NCI-H2171 (cell line): ENCODE measurements at places on chromosomes 5 and 9.

- peak; percentile 62 for DNase-seq
Measured at GRCh38 chr5:4275232-4275631, 679.6 kb downstream of the IRX1 start.

- no peak for DNase-seq
Measured at GRCh38 chr9:116520218-116520617, 166.9 kb upstream of the TRIM32 start.

GRCh38 chr9:21110708-21111576 lies 30.7 kb downstream of the IFNW1 start:
- DNase-seq = peak; percentile 25

GRCh38 chr5:52334367-52334766 lies 453.3 kb upstream of the ITGA1 start:
- DNase-seq = no peak

- DNase-seq = no peak
Measured at GRCh38 chr5:6159832-6160430, 218.4 kb downstream of the MED10 start.

DNA sequence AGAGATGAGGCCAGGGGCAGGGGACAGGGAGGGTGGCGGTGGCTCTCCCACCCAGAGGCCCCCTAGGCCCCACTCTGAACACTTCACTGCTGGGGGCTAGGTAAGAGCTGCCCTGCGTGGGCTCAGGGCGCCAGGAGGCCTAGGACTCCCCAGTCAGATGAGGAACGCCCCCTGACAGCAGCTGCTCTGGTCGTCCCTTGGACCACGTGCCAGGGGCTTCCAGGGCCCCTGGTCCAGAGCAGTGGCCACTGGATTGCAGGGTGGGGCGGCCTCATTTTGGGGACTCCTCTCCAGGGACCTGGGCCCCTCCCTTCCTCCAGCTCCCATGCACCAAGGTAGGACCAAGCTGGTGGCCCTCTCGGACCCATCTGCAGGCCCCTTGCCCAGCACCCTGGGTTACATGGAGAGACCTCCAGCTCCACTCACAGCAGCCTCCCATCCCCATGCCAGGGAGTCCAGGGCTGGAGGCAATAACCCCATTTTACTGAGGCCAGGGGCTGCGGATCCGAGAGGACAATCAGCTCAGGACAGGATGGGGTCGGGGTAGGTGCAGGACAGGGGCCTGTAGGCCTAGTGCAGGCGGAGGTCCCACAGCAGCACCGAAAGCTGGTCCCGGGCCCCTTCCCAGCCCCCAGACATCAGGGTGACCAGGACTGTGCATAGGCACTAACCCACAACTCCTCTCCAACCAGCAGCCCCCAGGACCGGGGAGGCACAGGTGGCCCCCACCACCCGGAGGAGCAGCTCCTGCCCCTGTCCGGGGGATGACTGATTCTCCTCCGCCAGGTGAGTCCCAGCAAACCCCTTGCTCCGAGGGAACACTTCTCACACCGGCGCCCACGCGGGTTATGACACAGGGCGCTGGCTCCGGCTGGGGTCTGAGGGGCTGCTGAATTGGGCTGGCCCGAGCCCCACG lies 1.5 kb downstream of the EGFL7 start:
- DNase-seq = no peak

DNA sequence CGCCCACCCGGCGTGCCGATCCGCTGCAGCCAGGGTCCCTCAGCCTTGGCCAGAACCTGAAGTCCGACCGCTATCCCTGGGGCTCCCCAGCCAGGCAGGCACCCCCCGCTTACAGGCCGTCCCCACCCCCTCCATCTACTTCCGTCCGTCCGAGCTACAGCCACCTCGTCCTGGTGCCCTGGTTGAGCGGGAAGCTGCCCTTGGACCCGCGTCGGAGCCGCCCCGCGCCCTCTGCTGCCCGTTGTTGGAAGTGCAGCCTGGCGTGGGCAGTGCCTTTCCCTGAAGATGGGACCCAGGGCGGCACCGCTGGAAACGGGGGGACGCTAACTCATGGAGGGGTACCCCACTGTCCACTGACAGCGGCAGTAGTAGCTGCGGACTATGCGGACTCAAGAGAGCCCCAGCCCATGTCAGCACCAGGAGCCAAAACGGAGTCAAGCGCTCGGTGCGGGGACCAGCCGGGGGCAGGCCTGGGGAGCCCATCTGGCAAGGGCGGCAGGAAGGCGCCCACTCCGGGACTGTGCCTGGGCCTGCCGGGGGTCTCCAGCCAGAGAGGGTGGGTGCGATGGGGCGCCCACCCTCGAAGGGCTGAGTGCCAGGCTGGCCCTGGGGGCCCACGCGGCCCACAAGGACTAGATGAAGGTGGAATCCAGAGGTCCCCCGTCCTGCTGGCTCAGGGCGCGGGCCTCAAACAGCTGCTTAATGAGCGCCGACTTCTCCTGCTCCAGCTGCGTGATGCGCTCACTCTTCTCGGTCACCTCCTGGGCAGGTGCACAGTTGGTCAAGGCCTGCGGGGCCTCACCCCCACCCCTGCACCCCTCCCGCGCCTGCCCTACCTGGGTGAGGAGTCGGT lies 6.1 kb downstream of the SAPCD2 start:
- no peak for DNase-seq

- no peak for DNase-seq
Measured at GRCh38 chr9:92187989-92188714, 72.9 kb upstream of the SPTLC1 start.

- no peak for DNase-seq
Measured at GRCh38 chr9:135463140-135463539, 16.4 kb upstream of the PPP1R26 start.

DNA sequence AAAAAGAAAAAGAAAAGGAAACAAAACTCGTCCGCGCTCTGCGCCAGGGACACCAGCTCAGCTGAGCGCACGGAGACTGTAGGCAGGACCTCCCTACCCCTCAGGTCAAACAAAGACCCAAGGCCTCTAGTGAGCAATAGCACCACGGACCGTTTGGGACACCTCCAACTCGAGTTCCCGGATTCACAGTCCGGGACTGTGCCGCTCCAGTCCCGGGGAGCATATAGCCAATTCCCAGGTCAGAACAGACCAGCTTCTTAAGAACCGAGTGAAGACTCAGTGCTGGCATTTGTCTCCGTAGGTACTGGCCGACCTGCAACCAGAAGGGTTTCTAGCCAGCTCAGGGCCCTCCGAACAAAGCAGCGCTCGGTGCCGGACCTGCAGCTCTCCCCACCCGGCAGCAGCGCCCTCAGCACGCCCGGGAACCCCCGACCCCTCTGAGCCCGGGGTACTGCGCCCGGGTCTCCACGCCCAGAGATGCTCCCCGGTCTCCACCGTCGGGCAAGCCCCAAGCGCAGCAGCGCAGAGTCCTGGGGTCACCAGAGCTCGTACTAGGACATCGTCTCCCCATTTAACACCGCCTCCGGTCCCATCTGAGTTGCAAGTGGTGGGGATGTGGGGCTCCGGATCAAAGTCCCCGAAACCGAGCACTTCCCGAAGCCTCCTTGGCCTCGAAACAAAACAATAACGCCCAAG lies 591 bp downstream of the ABCA1 start:
- DNase-seq = no peak

DNA sequence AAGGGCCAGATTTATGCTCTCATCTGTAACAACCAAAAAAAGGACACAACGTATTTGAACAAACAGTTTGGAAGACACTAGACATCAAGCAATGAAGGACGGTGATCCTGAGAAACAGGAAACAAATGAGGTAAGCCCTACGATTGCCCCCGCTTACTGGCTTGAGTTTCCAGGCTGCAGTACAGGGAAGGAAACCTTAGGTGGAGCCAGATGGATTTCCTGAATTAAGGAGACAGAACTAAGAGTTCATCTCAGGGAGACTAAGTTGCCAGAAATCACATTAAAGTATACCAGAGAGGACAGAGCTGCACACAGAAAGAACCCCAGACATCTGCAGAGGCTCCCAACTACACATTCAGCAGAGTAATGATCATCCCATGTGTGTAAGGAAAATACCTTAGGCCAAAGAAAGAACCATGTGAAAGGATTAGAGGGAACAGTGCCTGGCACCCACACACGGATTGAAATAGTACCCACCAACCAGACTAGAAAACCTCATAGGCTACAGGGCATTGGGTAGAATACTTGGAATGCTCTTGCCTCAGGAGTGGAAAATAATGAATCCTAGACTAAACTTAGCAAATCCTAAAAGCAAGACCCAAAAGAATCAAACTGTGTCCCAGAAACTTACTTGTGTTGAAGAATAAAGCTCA lies 99.3 kb upstream of the NIPBL start:
- DNase-seq = peak; percentile 2

DNA sequence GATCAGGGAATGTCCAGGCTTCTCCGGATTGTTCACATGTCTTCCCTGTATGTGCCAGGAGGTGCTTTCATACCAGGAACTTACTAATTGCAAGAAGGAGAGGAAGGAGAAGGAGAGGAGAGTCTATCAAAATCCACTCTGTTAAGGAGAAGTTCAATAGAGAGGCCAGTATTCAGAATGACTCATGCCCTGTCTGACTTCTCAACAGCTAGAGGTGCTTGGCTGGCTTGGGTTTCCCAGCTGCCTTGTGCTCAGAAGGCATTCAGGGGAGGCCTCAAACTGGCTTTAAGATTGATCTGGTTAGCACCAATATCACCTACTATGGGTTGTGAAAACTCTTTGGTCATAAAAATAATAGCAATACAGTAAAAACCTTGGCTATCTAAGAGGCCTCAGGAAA lies 167.9 kb upstream of the GLRA1 start:
- no peak for DNase-seq

DNA sequence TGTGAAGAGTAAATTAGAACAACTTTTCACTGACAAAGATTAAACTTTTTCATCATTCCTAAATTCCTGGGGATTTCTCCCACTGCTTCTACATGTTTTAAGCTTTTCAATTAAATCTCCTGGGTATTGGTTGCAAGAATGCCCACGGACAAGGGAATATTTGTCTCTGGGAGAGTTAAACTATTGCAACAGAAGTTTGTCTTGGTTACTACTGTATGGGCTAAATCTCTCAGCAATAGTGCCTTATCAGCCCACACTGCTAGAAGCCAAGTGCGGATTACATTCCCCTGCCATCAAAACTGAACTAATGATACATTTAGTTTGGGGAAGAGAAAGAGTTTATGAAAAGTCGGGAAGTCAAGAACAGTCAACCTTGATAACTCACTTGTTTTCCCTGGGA lies 528.2 kb upstream of the C9orf72 start:
- DNase-seq = no peak
